ENCODE measurements at places on chromosomes 16 and 17.

- H3K27me3 ChIP-seq: no peaks in the 10 kb centered on the region
- no peak overlapping the region for H3K4me3 ChIP-seq
- no peak overlapping the region for H3K27ac ChIP-seq
- no peak for DNase-seq
- no peaks in the 10 kb centered on the region for H3K36me3 ChIP-seq
These were observed 2.5 kb downstream of the C1QTNF8 start for GRCh38 chr16:1093284-1094123.

DNA sequence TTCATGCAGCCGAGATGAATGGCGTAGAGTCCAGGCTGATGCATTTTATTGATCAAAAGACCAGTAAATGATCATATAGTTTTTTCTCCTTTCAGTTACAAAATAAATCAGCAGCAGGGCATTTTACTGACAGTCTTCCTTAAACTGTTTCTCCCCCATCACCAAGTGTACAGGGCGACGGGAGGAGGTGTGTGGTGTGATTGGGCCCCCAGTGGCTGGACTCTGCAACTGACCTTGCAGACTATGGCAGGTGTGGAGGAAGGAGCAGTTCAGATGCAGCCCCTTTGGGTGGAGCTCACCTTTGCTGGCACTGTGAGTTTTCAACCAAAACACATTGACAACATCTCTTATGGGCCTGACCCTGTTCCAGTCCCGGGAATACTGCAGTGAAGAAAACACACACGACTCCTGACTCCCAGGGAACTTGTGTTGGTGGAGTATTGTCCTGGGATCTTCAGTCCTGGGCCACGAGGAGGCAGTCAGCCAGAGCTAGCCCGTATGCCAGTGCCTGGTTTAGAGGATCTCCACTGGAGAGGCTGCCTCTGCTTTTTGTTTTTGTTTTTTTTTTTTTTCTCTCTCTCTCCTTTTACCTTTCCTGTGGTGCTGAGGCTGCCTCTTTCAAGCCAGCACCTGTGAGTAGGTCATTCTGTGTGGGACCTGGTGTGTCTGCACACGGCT is 29.8 kb downstream of the KIAA0513 start:
- no peak for DNase-seq
- peaks cover 10% of the 10 kb centered on the region for H3K27me3 ChIP-seq
- no peak overlapping the region for H3K27ac ChIP-seq
- peaks cover 38% of the 10 kb centered on the region for H3K4me1 ChIP-seq
- peaks cover 28% of the 10 kb centered on the region for H3K36me3 ChIP-seq

DNA sequence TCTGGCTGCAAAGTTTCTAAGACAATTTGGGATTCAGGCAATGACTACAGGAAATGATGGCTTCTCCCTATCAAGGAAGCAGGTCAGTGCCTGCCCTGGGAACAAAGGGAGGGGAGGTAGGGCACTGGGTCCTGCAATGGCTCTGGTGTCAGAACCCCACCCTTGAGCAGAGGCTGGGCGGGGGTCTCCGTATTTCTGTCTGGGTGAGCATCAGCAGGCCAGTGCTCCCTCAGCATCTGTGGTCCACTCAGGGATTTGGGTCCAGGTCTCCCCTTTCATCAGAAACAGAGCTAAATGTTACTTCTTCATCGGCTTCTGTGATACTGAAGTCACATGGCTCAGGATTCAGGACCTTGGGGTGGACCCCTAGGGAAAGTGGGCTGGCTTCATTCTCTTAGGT is 195.5 kb upstream of the CDH5 start:
- DNase-seq: no peak
- no peak overlapping the region for H3K27ac ChIP-seq
- no peak overlapping the region for H3K4me3 ChIP-seq
- no peaks in the 10 kb centered on the region for H3K27me3 ChIP-seq
- no peaks in the 10 kb centered on the region for H3K4me1 ChIP-seq

DNA sequence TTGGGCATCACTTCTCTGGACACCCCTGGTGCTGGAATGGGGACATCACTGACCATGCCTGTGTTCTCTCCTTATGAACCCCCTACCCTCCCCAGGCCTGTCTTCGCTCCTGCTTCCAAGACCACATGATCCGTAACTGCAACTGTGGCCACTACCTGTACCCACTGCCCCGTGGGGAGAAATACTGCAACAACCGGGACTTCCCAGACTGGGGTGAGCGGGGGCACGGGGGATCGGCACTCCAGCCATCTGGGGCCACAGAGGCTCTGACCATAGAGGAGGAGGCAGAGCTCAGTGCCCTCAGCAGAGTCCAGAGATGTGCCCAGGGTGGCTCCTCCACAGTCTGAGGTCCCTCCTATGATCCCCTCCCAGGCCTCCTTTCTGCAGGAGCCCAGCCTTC is 73.5 kb downstream of the SCNN1B start:
- no peak overlapping the region for H3K27ac ChIP-seq
- H3K4me1 ChIP-seq: no peaks in the 10 kb centered on the region
- DNase-seq: no peak
- H3K4me3 ChIP-seq: no peak overlapping the region
- no peaks in the 10 kb centered on the region for H3K36me3 ChIP-seq

GRCh38 chr16:84547546-84548061 is 43.1 kb upstream of the MEAK7 start:
- H3K27ac ChIP-seq: peak overlapping the region; percentile 86
- H3K4me3 ChIP-seq: peak overlapping the region; percentile 72
- no peaks in the 10 kb centered on the region for H3K27me3 ChIP-seq
- no peak for DNase-seq

DNA sequence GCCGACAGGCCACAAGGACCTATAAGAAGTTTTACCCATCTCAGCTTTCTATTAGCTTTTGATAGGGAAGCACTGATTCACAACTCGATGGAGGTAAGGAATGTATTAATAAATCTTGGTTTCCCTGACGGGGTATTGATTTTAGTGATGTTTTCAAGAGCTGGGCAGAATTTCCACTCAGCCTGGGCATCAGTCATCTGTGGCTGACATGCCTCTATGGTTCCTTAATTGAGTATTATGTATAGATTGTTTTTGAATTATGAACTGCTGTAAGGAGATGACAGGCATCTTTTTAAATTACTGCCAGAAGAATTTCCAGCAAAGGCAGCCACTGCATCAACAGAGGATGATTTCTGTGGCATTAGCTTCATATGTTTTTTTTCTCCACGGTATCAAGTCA is 128.6 kb downstream of the CPPED1 start:
- peaks cover 15% of the 10 kb centered on the region for H3K4me1 ChIP-seq
- DNase-seq: no peak
- no peak overlapping the region for H3K4me3 ChIP-seq
- peaks cover 12% of the 10 kb centered on the region for H3K36me3 ChIP-seq

GRCh38 chr17:30961209-30962188 is 9.3 kb upstream of the RNF135 start:
- H3K36me3 ChIP-seq: no peaks in the 10 kb centered on the region
- no peak for DNase-seq
- no peak overlapping the region for H3K4me3 ChIP-seq
- H3K4me1 ChIP-seq: peaks cover 1% of the 10 kb centered on the region
- no peak overlapping the region for H3K27ac ChIP-seq

GRCh38 chr17:41433586-41433985 is 7.2 kb downstream of the KRT38 start:
- H3K27me3 ChIP-seq: peaks cover 8% of the 10 kb centered on the region
- H3K4me3 ChIP-seq: no peak overlapping the region
- no peaks in the 10 kb centered on the region for H3K36me3 ChIP-seq

GRCh38 chr17:81905993-81906392 is 4.0 kb downstream of the NPB start:
- H3K27ac ChIP-seq: no peak overlapping the region
- H3K36me3 ChIP-seq: peaks cover 22% of the 10 kb centered on the region
- no peak for DNase-seq
- H3K27me3 ChIP-seq: peaks cover 3% of the 10 kb centered on the region
- H3K4me1 ChIP-seq: peaks cover 3% of the 10 kb centered on the region

- peaks cover 76% of the 10 kb centered on the region for H3K4me1 ChIP-seq
- no peaks in the 10 kb centered on the region for H3K36me3 ChIP-seq
- H3K27ac ChIP-seq: peak overlapping the region; percentile 82
- H3K27me3 ChIP-seq: no peaks in the 10 kb centered on the region
These were observed 20.4 kb downstream of the SOCS1 start for GRCh38 chr16:11235703-11235991.

DNA sequence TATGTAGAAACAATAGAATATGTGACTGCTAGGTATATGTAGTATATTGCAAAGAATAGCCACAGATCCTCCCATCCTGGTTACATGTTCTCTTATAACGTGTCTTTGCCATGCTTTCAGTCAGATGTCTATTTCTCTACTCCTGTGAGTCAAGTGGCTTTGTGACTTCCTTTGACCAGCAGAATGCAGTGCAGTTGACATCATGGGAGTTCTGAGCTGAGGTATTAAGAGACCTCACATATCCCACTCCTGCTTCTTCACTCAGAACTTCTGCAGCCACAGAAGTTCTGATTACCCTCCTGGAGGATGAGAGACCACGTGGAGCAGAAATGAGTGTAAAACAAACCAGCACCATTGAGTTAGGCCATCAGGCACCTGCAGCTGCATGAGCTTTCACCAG is 222.5 kb downstream of the PRKCA start:
- H3K27ac ChIP-seq: peak overlapping the region; percentile 50
- peaks cover 49% of the 10 kb centered on the region for H3K4me1 ChIP-seq
- peaks cover 66% of the 10 kb centered on the region for H3K36me3 ChIP-seq
- DNase-seq: no peak
- no peaks in the 10 kb centered on the region for H3K27me3 ChIP-seq

DNA sequence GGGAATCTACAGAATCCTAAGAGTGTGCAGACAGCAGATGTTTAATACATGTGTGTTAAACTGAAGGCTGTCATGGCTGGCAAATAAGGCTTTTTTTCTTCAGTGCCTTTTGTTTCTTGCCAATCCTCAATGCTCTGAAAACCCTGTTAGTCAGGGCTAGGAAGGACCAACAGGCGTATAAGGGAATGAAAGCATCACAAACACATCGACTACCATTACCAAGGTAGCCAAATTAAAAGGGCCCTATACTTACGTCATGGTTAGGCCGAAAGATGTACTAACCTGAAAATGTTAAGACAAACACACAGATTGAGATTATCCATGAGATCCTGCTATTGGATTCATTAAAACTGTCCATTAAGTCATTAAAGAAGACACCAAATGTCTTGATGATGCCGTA is 13.1 kb downstream of the SLC16A6 start:
- H3K36me3 ChIP-seq: peaks cover 59% of the 10 kb centered on the region
- no peak overlapping the region for H3K27ac ChIP-seq
- H3K27me3 ChIP-seq: no peaks in the 10 kb centered on the region
- DNase-seq: no peak
- H3K4me3 ChIP-seq: no peak overlapping the region

- no peaks in the 10 kb centered on the region for H3K36me3 ChIP-seq
- H3K27me3 ChIP-seq: peaks cover 3% of the 10 kb centered on the region
- H3K4me3 ChIP-seq: no peak overlapping the region
- H3K4me1 ChIP-seq: no peaks in the 10 kb centered on the region
These were observed 58.9 kb upstream of the SDK2 start for GRCh38 chr17:73703192-73703591.

DNA sequence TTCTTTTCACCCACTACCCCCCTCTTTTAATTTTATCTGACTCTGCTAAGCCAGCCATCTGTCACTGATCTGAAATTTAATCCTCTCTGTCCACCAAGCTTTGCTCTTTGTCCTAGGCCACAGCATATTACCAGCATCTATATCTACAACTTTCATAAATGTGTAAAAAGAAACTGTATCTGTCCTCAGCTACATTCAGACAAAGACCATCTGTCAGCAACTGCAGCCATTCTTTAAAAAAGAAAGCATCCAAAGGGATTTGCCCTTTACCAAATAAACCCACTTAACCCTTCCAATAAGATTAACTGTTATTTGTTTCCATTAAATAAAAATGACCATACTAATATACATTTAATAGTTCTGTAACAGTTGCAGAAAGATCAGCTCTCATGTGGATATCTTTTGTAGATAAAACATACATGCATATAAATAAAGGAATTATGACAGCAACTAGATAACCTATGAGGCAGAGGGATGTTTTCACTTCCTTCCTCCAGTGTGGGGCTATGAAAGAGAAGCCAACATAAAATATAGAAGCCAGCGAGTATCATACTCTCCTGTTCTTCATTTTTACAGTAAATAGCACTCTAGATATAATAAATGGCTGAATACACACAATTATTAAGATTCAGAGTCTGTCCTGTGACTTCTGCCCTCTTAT is 602.5 kb upstream of the SALL1 start:
- no peak for DNase-seq
- H3K36me3 ChIP-seq: no peaks in the 10 kb centered on the region
- H3K4me3 ChIP-seq: no peak overlapping the region

- H3K27me3 ChIP-seq: no peaks in the 10 kb centered on the region
- DNase-seq: no peak
- no peaks in the 10 kb centered on the region for H3K4me1 ChIP-seq
- no peak overlapping the region for H3K4me3 ChIP-seq
- H3K27ac ChIP-seq: no peak overlapping the region
These were observed 18.2 kb downstream of the DHX38 start for GRCh38 chr16:72111657-72112451.

DNA sequence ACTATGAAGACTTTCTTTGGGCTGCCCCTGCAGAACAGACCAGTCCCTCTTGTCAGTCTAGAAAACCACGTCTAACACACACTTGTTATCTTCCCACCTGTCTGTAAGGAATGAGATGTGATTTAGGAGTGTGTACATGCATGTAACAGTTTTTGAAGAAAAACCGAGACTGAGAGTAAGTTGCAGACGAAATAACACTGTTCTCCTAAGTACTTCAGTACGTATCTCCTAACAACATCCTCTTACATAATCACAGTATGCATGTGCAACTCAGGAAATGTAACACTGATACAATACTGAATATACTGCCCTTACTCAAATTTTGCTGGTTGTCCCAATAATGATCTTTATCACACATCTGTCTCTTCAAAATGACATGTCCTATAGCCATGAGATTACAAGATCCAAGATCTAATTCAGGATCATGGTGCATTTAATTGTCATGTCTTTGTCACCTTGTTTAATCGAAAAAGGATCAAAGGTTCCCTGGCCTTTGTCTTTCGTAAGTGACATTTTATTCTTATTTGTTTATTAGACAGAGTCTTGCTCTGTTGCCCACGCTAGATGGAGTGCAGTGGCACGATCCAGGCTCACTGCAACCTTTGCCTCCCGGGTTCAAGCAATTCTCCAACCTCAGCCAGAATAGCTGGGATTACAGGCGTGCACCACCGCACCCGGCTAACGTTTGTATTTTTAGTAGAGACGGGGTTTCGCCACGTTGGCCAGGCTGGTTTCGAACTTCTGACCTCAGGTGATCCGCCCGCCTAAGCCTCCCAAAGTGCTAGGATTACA is 25.6 kb downstream of the CREBBP start:
- peaks cover 31% of the 10 kb centered on the region for H3K4me1 ChIP-seq
- no peak for DNase-seq
- H3K27ac ChIP-seq: no peak overlapping the region

DNA sequence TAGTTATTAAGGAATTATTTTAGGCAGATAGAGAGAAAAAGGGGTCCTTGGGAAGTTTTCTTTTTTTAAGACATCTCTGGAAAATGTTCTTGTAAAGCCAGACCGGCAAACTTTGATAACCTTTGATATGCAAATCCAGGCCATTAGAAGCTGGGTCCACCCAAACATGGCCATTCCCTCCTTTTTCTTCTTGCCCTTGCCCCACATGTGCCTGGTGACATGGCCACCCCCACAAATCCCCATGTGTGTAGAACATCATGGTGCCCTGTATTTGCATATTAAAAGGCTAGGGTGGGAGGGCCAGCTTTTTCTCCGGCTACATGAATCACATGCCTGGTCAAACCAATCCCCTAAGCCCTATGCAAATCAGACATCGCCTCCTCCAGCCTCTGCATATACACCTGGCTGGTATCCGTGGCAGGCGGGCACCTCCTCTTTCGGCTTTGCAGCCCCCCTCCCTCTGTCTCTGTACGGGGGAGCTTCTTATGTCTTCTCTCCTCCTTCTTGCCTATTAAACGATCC is 43.9 kb upstream of the LYRM9 start:
- H3K27me3 ChIP-seq: peaks cover 20% of the 10 kb centered on the region
- DNase-seq: no peak
- no peaks in the 10 kb centered on the region for H3K4me1 ChIP-seq
- no peaks in the 10 kb centered on the region for H3K36me3 ChIP-seq
- H3K4me3 ChIP-seq: no peak overlapping the region
- no peak overlapping the region for H3K27ac ChIP-seq

All from activated T-helper 2 cell treated with anti-CD3 and anti-CD28 coated beads, Interferon-gamma antibody, Interleukin-2, Interleukin-4, amounts not matched to agents 10 μg/mL and 5 μg/mL and 100 μg/mL, durations not matched to agents 14 hours and 24 hours and 36 hours (primary cell).